Gastroesophageal sphincter (tissue), 4 donors: ENCODE measurements at places on chromosomes 16 and 17.

DNA sequence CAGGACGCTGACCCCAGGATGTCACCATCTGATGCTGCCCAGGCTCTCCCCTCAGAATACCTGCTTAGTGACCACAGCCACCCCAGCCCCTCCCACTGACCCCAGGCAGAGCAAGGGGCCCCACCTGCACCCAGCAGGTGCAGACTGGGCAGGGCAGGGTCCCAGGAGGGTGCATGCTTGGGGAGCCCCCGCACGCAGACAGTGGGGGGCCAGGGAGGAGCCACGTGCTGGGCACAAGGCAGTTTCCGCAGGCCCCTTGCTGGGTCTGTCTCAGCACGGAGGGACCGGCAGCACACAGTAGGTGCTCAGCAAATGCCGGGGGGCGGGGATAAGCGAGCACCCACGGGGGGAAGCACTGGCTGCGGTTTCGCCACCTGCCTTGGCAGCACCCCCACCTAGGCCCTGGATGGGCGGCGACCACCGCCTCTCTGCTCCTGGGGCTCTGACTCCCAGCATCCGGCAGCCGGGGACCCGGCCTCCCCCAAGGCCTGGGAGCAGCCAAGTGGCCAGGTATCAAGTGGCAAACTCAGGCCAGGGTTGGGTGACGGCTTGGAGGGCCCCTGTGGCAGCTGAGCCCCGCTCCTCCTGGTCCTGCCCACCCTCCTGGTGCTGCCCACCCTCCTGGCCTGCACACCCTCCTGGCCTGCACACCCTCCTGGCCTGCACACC, 18.7 kb upstream of the SSTR5 start:
- ATAC-seq, result no peak

DNA sequence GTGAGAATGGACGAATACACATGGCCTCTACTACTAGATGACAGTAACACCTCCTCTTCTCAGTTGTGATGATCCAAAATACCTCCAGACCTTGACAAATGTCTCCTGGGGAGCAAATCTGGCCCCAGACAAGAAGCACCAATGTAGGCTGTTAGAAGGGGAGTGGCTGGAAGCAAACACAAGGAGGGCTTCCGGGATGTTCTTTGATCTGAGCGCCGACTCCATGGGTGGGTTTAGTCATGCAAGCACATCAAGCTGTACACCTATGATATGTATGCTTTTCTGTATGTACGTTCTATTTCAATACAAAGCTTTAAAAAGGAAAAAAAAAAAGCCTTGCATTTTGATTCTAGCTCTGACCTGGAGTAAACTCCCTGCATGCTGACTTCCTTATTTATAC, 61.4 kb downstream of the ARHGAP17 start:
- ATAC-seq, result no peak

- ATAC-seq, result peak; percentile 52
These were observed 3.4 kb upstream of the HEXD start for GRCh38 chr17:82414548-82415281.

GRCh38 chr16:52095471-52095870, 451.5 kb downstream of the TOX3 start:
- ATAC-seq, result no peak

- no peak for ATAC-seq
These were observed 48.0 kb upstream of the CDYL2 start for GRCh38 chr16:80852261-80852872.

DNA sequence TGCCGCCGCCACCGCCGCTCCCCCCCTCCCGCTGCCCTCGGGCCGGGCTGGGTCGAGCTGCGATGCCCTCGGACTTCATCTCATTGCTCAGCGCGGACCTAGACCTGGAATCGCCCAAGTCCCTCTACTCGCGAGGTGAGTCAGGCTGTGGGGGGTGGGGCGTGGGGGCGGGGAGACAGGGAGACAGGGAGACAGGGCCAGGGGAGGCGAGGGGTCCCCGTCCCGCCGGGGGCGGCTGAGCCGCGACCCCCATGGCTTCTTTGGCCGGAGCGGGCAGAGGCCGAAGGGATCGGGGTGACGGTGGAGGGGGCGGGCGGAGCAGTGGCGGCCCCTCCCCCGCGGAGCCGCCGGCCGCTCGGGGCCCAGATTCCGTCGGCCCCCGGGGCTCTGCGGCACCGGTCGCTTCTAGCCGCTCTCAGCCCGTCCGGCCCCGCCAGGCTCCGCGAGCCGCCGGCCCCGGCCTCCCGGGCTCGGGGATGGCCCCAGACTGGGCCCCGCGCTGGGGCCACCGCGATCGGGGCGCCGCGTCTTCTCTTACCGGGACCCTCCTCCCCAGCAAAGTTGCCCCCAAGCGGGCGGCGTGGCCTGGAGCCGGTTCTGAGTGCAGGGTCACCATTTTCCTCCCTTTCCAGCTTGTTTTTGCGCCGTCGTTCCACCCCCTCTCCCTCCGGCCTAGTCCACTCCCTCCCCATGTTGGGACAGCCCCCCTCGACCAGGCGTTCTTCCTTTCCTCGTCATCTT, 644 bp downstream of the NFAT5 start:
- peak; percentile 73 for ATAC-seq

DNA sequence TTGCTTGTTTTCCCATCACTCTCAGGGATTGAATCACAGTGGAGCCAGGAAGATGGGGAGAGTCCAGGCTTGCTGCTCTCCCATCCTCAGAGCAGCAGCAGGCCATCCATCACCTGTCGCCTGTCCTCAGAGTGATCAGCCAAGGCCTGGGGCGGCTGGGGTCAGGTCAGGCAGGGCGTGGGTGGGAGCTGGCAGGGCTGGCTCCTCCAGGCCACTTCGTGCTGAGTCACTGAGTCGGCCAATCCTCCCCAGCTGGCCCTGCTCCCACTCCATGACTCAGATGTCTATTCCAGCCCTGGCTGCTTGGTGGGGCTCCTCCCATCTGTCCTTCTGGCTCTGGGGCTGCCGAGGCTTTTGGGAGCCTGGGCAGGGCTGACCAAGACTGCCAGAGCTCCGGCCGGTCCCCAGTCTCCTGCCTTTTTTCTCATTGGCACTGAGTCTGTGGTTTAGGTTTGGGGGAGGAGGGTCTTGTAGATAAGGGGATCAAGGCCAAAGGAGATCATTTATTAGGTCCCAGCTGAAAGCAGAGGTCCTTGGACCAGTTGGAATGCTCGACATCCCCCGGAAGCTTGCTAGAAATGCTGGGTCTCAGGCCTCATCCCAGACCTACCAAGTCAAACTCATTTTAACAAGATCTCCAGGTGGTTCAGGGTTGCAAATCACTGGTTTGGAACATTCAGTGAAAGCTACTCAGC, 72.7 kb downstream of the ABCC1 start:
- ATAC-seq, result peak; percentile 99

GRCh38 chr17:76713765-76714164, 3.0 kb upstream of the MXRA7 start:
- ATAC-seq, result no peak

GRCh38 chr17:6408735-6409134, 26.2 kb downstream of the AIPL1 start:
- ATAC-seq, result no peak

DNA sequence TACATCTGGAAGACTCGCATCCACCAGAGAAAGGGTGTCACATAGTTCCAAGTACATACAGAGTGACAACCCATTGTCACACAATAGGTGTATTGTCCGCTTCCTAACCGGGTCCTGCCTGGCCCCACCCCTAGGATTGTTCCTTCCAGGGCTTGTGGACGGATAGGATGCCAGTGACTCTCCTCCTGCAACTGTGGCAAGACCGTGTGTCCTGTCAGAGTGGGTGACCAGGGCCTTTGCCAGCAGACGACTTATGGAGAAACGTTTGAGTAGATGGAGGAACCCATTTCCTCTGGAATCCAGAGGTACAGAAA, 258.4 kb downstream of the CPPED1 start:
- no peak for ATAC-seq

- no peak for ATAC-seq
These were observed 83.7 kb downstream of the ITFG1 start for GRCh38 chr16:47377154-47377553.
